Chondrocyte (in vitro differentiated cells): ENCODE measurements at places on chromosomes 3 and 15. TPM values are rescaled to one million over a fixed set of nuclear protein-coding genes. Genes with fewer than 3 reads are reported as not detected.

Gene CFAP92
- total RNA-seq, result not detected in 3 replicates

Gene GOLGA6A
- 0.12 to 0.46 TPM in 2 of 3 replicates, not detected in the other for total RNA-seq

Gene ABHD10
- total RNA-seq, result 26.3 to 35.5 TPM (median 26.5 TPM) in 3 replicates

Gene PARP9
- total RNA-seq, result 9.0 to 16.5 TPM (median 9.1 TPM) in 3 replicates

Gene RTF1
- total RNA-seq, result 30.5 to 42.7 TPM (median 31.0 TPM) in 3 replicates

Gene ANKRD63
- 0.25 to 1.1 TPM in 2 of 3 replicates, not detected in the other for total RNA-seq

Gene BNC1
- total RNA-seq, result 1.7 to 2.8 TPM (median 2.3 TPM) in 3 replicates

Gene PTPRG
- total RNA-seq, result 41.8 to 45.5 TPM (median 44.0 TPM) in 3 replicates

DNA sequence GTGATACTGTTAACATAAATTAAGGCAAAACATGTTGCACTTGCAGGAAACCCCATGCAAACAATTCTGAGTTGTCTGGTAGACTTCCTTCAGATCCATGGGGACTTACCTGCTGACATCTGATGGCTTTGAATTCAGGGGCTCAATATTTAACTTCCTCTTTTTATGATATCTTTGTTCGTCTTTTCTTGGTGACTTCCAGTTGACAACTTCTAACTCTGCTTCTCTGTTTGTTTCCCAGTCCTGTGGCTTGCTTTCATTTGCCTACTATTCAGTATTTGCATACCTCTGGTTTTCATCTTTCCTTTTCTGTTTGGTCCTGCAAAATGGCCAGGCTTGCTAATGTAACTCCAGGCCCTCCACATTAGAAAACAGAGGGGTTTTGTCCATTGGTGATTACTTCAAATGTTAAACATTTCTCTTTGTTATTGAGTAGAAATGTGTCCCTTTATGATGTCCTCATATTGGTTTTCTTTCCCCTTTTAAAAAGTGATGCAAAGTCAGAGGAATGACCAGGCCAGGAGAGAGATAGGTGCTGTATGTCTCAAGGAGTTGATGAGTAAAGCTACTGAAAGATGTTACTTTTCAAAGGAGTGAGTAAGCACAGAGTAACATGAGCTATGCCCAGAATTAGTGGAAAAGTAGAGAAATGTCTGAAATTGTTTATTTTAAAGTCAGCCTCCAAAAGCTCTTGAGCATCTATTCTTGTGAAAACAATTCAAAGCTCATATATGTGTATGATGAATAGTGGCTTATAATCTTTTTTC is 335.9 kb downstream of the LPP start:
- peaks cover 21% of the 10 kb centered on the region for H3K36me3 ChIP-seq
- H3K27me3 ChIP-seq, result no peaks in the 10 kb centered on the region
- H3K4me3 ChIP-seq, result no peak overlapping the region
- H3K27ac ChIP-seq, result peak overlapping the region; percentile 60

GRCh38 chr3:39106281-39106811 is 1.1 kb downstream of the GORASP1 start:
- DNase-seq, result no peak
- peak overlapping the region; percentile 85 for H3K27ac ChIP-seq
- H3K4me1 ChIP-seq, result peaks cover 53% of the 10 kb centered on the region
- peak overlapping the region; percentile 91 for H3K4me3 ChIP-seq

GRCh38 chr3:47581422-47581821 is 2.8 kb upstream of the CSPG5 start:
- peaks cover 11% of the 10 kb centered on the region for H3K36me3 ChIP-seq
- no peak overlapping the region for H3K4me3 ChIP-seq
- no peaks in the 10 kb centered on the region for H3K4me1 ChIP-seq
- no peak for DNase-seq
- no peaks in the 10 kb centered on the region for H3K27me3 ChIP-seq

- H3K27me3 ChIP-seq, result no peaks in the 10 kb centered on the region
- H3K36me3 ChIP-seq, result peaks cover 2% of the 10 kb centered on the region
- DNase-seq, result peak; percentile 58
- H3K27ac ChIP-seq, result no peak overlapping the region
- no peak overlapping the region for H3K4me3 ChIP-seq
Observed at GRCh38 chr15:78104566-78105475, 12.5 kb downstream of the SH2D7 start.

- no peak overlapping the region for H3K27ac ChIP-seq
- H3K4me3 ChIP-seq, result no peak overlapping the region
- DNase-seq, result no peak
- H3K27me3 ChIP-seq, result peaks cover 23% of the 10 kb centered on the region
Observed at GRCh38 chr15:79240036-79240435, 42.5 kb upstream of the ANKRD34C start.

- H3K27ac ChIP-seq, result no peak overlapping the region
- no peak for DNase-seq
- no peaks in the 10 kb centered on the region for H3K4me1 ChIP-seq
- H3K4me3 ChIP-seq, result no peak overlapping the region
- peaks cover 57% of the 10 kb centered on the region for H3K27me3 ChIP-seq
Observed at GRCh38 chr15:76065245-76065644, 5.5 kb downstream of the TMEM266 start.

DNA sequence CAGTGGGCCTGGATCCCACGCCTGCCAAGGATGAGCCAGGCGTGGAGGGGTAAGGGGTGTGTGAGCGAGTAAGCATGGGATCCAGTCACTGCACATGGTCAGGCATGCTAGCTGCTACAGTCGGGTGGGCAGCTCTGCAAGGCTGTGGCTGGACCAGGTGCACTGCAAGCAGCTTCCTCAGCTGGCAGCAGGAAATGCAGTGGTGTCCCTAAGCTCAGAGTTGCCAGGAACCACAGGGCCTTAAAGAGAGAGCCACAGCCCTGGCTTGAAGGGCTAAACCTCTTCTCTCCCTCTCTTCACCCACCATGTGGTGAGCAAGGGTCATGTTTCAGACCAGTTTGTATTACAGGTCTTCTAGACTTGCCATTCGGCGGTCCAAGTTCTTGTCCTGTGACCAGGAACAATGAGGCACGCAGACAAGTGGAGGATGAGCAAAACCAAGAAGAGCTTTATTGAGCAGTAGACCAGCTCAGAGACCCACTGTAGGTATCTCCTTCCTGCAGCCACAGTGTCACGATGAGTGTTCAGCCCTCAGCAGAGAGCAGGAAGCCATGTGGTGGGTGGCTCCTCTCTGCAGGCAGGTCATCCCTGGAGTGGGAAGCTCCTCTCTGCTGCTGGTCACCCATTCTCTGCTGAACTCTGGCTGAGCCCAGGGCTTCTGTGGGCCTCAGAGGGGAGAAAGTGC is 511.9 kb downstream of the PYDC2 start:
- peak; percentile 37 for DNase-seq

DNA sequence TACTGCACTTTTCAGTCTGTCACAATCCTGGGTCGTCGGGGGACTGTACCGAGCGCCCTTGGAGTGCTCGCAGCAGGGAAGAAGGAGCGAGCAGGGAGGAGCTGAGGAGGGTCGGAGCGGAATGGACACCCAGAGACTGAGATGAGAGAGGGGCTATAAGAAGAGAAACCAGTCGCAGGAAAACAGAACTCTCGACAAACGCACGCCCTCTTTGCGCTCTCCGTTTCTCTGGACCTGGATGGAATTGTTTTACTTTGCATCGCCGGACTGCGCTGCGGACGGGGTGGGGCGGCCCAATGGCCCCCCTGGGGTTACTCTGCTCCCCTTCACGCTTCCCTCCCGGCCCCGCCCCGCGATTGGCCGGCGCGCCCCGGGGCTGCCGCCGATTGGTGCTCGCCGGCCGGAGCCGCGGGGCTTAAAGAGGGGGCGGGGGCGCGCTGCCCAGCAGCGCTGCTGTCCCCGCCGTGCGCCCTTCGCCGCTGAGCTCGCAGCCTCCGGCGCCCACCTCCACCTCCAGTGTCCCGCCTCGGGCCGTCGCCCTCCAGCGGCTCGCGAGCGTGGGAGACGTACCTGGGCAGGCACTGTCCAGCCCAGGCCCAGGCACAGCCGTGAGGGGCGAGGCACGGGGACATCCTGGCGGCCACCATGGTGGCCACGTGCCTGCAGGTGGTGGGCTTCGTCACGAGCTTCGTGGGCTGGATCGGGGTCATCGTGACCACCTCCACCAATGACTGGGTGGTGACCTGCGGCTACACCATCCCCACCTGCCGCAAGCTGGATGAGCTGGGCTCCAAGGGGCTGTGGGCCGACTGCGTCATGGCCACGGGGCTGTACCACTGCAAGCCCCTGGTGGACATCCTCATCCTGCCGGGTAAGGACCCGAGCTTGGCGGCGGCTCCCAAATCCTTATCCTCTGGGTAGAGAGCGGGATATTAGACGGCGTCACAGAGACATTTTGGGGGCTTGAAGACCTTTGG is at the start of gene CLDN11:
Gene CLDN11 (plus strand): TSS at position 447 of the 977 bp plus-strand sequence. CDS start 199 bp downstream, at position 646.
- H3K27ac ChIP-seq, result no peak within 1 kb of the TSS
- H3K27me3 ChIP-seq, result no peaks in the 10 kb centered on the region

DNA sequence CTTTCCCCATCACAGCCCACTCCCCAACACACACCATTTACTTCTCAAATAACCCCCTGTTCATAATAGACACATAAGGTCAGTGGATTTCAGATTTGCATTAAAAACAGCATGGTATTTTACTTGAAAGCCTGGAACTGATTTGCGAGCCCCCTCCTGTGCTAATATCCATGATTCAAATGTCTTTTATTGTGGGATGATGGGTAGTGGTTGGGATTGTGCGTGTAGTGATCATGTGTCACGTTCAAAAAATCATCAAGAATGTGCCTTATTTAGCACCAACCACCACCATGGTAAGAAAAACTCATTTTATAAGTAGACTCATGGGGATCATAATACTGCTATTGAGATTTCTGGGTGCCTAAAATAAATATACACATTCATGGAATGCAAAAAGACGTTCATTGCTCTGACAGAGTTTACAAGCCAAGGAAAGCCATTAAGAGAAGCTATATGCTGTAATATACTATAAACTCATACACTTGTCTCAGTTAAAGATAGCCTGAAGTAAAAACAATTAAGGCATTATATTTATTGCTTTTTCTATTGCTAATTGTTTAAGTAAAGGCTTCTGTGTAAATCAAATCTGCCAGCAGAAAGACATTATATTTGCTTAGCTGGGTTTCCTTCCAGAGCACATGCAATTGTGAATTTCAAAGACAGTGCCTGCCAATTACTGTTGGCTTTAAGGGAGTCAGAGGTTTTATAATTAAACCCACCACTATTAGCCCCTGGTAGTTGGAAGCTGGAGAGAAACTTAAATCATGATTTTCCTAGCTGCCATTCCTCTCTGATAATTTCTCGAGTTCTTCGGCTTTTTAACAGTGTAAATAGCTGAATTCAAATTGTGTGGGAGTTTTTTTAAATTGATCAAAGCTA is 4.0 kb downstream of the TRAT1 start:
- H3K27ac ChIP-seq, result no peak overlapping the region
- H3K36me3 ChIP-seq, result no peaks in the 10 kb centered on the region
- H3K4me3 ChIP-seq, result no peak overlapping the region
- no peaks in the 10 kb centered on the region for H3K4me1 ChIP-seq
- H3K27me3 ChIP-seq, result peaks cover 12% of the 10 kb centered on the region

DNA sequence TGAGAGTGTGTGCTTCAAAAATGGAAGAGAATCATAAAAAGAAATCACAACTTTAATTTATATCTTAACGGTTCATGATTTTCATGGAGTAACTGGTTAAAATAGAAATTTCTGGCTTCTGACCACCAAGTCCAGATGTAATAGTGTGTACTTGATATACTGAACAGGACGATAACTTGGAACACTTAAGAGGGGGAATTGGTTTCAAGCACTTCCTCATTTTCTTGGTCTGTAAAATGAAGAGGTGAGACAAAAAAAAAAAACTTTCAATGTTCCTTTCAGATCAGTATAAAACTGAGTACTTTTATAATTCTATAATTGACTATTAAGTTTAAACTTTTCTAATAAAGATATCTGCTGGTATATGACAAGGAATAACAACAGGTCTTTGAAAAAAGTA is 64.0 kb upstream of the TRA2B start:
- no peaks in the 10 kb centered on the region for H3K4me1 ChIP-seq
- peaks cover 15% of the 10 kb centered on the region for H3K27me3 ChIP-seq
- H3K27ac ChIP-seq, result no peak overlapping the region
- no peaks in the 10 kb centered on the region for H3K36me3 ChIP-seq
- H3K4me3 ChIP-seq, result no peak overlapping the region
- no peak for DNase-seq

DNA sequence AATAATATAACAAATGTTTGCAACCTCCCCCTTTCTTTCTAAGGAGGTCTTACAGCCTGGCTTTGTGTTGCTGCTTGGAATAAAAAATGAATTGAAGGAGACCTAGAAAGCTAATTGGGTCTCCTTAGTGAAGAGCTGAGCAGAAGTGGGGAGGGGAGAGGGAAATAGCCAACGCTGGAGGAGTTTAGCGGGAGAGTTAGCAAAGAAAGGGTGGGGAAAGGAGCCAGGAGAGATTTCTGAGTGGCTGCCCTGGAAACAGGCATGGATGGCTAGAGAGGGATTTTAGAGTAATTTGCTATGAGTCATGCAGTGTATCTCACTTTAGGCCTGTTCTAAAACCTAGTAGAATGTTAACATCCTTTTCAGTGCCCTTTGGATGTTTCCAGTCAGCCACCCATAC is 45.2 kb upstream of the PFN2 start:
- no peaks in the 10 kb centered on the region for H3K36me3 ChIP-seq
- no peaks in the 10 kb centered on the region for H3K27me3 ChIP-seq
- no peak overlapping the region for H3K27ac ChIP-seq
- no peak for DNase-seq
- no peak overlapping the region for H3K4me3 ChIP-seq

DNA sequence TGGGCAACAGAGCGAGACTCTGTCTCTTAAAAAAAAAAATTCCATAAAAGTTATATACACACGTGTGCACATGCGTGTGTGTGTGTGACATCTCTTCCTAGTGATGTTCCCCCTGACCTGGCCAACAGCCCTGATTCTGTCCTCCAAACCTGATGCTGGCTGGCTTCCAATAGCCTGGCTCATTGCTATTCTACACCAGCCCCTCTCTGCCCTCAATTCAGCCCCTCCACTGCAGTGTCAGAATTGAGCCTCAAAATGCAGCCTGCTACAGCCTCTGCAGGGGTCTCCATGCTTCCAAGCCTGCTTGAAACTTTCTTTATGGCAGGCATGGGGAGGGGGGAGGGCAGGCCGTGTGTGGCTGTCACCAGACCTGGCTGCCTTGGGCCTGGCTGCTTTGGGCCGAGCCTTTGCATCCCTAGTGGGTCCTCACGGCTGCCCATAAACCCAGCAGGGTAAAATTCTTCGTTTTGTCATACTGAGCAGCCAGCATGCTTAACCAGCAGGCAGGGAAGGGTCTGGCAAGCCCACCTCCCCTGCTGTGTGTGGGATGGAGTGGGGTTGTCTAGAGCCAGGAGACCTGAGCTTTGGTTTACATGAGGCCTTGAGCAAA is 22.7 kb upstream of the DOCK3 start:
- peak overlapping the region; percentile 54 for H3K27ac ChIP-seq
- no peaks in the 10 kb centered on the region for H3K36me3 ChIP-seq
- no peaks in the 10 kb centered on the region for H3K27me3 ChIP-seq

- H3K36me3 ChIP-seq, result no peaks in the 10 kb centered on the region
- H3K27ac ChIP-seq, result no peak overlapping the region
- H3K27me3 ChIP-seq, result peaks cover 40% of the 10 kb centered on the region
Observed at GRCh38 chr15:69604072-69604411, 151.4 kb downstream of the RPLP1 start.

GRCh38 chr3:184618811-184619210 is 57.2 kb downstream of the EPHB3 start:
- peaks cover 11% of the 10 kb centered on the region for H3K27me3 ChIP-seq
- H3K4me1 ChIP-seq, result peaks cover 10% of the 10 kb centered on the region
- H3K27ac ChIP-seq, result no peak overlapping the region
- H3K4me3 ChIP-seq, result no peak overlapping the region
